Testis (tissue), 5 donors: ENCODE measurements at places on chromosomes 11 and 22. TPM values are rescaled to one million over a fixed set of nuclear protein-coding genes. Genes with fewer than 3 reads are reported as not detected.

SMTNL1 gene
- 2.0 TPM for polyA plus RNA-seq

TP53AIP1 gene
- polyA plus RNA-seq: 1.1 TPM

CHEK1 gene
- polyA plus RNA-seq: 25.8 TPM

GGTLC2 gene
- polyA plus RNA-seq: 4.5 TPM
